ENCODE measurements at places on chromosomes 7 and 10.

- DNase-seq, result no peak
Measured at GRCh38 chr10:4588824-4589223, 237.2 kb upstream of the AKR1E2 start.

DNA sequence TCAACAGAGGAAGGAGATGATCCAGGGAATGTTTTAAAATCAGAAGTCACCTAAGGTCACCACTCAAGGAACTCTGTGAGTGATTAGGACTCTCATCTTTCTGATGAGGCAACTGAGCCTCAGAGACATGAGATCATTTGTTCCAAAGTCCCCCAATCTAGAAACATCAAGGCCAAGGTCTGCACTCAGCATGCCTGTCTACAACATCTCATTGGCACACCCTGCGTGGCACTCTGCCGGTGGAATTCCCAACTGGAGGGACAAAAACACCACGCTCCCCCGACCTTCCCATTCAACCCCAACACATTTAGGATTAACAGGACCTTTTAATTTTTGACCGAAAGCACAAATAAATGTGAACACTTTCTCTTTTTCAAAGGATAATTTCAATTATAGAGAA lies 31.4 kb downstream of the CPXM2 start:
- no peak for DNase-seq

- DNase-seq, result no peak
Measured at GRCh38 chr10:73054286-73054685, 42.4 kb downstream of the P4HA1 start.

DNA sequence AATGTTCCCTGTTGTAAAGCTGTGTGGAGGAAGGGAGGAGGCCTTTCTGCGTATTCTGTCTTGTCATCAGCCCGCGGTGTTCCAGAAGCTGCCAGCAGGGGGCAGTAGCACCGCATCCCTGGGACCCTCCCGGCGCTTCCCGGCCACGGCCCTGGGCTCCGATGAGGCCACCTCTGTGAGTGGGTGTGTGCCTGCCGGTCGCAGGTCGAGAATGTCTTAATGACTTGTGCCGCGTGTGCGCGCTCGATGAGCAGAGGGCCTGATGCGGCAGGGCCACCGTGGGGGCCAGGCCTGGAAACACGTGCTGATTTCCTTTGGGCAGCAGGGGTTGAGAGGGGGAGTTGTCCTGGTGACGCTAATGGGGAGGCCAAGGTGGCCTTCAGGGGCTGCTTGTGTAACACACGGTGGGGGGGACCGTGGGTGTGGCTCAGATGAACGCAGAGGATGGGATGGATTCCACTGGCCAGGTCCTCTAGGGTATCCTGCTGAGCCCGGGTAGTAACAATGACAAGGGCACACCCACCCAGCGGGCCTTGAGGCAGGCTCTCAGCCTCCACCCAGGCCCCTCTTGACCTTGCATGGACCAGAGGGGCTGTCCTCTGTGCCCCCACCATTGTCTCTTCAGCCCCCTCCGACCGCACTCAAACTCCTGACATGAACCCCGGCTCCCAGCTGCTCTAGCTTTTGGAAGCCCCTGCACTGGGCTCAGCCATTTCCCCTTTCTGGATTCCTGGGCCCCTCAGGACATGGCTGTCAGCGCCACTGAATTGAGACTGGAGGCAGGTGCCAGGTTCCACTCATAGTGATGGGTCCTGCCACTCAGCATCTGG lies 135.9 kb upstream of the PODXL start:
- DNase-seq, result peak; percentile 65

- no peak for DNase-seq
Measured at GRCh38 chr7:112997831-112998230, 88.8 kb downstream of the GPR85 start.

GRCh38 chr7:135976312-135977006 lies 700 bp downstream of the MTPN start:
- DNase-seq, result peak; percentile 25

DNA sequence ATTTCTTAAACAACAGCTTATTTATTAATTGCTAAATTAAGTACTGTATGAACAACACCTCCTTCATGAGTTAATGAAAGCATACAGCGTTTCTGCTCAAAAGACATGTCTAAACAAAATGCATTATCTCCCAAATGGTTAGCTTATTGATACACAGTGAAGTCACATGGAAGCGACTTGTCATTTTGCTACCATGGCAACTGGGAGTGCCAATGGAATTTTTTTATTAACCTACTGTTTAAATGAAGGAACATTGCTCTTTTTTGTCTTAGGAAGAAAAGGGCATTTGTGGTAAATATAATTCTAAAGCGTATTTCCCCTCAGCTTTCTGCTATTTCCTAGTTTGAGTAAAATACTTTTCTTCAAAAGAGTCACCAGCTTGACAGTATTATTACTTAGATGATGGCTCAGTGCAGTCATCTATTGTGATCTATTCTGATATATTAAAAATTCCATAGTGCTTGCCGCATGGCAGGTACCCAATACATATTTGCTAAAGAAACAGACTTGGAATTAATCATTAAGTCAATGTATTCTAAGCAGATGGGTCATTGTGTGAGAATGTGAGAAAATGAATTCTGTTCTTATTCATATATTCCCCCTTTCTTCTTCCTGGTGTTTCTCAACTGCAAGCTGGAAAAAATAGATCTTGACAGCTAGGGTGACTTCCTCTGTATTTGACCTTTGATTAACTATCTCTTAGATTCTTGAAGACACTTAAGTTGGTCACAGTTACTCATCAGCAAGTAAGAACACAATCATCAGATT lies 818.3 kb downstream of the MAGI2 start:
- DNase-seq, result no peak

DNA sequence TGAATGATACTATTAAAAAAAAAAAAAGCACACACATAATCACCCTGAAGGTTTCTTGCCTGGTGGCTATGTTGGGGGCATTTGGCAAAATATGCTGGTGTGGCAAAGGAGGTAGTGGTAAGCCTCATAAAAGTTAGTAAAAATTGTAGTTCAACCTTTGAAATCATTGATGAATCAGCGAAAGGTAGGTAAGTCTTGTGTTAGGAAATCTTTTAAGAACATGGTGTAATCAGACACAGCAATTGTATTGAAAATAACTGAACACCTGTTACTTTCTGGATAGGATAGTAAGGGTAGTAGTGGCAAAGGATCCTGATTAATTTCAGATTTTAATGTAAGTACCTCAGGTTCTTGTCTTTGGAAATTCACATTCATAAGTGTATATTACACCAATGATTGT lies 40.9 kb downstream of the CALML5 start:
- DNase-seq, result no peak
